RCC 7860 (cell line): ENCODE measurements at places on chromosomes 12 and 14.

GRCh38 chr14:59150990-59151389 is 37.5 kb upstream of the DAAM1 start:
- no peak for DNase-seq

GRCh38 chr12:51171884-51172514 is 936 bp downstream of the TFCP2 start:
- no peak for DNase-seq

GRCh38 chr14:69214393-69214792 is 23.1 kb downstream of the EXD2 start:
- no peak for DNase-seq

GRCh38 chr12:59181196-59181777 is 261.0 kb upstream of the LRIG3 start:
- no peak for DNase-seq

- no peak for DNase-seq
These were observed 37.0 kb downstream of the BTG1 start for GRCh38 chr12:92108651-92109050.

GRCh38 chr14:33946679-33947476 is 4.0 kb downstream of the EGLN3 start:
- DNase-seq: no peak

DNA sequence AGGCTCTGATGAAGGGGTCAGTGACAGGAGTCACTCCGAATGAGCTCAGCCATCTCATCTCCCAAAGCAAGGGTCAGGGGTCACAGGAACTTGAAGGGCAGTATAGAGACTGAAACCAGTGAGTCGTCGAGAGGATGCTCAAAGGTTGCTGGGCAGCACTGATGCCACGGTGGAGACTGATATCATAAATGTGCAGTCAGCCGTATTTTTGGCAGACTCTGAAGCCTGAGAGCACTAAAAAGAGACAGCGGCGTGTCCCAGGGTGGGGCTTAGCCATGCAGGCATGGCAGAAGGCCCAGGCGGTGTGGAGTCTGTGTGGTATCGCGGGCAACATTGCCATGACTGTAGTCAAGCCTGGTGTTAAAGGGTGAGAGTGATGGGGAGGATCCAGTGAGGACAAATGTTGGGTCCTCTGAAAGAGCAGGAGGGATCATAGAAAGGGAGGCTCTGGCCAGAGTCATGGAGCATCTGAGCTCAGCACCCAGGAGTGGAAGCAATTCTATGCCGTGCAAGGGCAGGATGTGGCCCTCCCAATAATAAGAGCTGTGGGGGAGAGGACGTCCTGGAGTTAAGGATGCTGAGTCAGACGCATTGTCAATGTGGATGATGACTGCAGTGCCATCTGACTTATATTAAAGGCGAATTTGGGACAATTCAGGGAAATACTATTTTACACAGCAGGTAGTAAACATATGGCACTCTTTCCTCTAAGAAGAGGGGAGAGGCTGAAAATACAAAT is 241.2 kb upstream of the FKBP4 start:
- no peak for DNase-seq
